Renal cortex interstitium (tissue), 15 donors: ENCODE measurements at places on chromosomes 3 and 15. TPM values are rescaled to one million over a fixed set of nuclear protein-coding genes. Genes with fewer than 3 reads are reported as not detected.

- DNase-seq = no peak
Observed at GRCh38 chr3:2354702-2355101, 256.0 kb downstream of the CNTN4 start.

DNA sequence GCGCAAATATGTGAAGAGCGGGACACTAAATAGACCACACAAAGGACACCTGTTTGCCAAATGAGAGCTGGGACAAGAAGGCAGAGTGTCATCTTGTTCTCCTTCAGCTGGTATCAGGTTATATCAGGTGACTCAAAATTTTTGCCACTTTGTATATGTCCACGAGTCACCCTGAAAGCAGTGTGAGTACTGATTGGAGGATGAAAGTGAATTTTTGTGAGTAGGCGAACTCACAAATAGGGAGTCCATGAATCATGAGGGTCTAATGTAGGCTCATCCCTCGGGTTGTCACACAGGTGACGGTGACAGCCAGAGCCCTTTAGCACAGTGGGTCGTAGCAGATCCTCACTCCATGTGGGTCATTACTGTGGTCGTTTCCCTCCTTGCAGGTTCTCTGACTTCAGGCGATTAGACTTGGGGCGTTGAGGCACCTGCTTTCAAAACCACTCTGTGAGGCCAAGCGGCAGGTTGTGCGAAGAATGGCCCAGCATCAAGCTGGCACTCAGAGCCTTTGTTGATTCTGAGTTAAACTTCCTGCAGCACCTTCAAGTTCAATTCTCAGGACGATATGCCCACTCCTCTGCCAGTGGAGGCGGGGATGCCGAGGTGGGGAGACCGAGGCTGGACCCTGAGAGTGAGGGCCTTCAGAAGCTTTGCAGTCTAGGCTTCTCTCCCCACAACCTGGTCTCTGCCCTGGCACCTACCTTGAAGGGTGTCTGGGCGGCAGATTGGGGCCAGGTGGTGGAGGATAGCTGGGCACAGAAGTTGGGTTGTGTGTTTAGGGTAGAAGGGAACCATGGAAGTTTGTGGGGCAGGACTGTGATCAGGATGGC is 173.8 kb downstream of the SMAD6 start:
- no peak for DNase-seq

GRCh38 chr15:58410353-58410752 is 21.4 kb upstream of the LIPC start:
- peak; percentile 46 for DNase-seq

DNA sequence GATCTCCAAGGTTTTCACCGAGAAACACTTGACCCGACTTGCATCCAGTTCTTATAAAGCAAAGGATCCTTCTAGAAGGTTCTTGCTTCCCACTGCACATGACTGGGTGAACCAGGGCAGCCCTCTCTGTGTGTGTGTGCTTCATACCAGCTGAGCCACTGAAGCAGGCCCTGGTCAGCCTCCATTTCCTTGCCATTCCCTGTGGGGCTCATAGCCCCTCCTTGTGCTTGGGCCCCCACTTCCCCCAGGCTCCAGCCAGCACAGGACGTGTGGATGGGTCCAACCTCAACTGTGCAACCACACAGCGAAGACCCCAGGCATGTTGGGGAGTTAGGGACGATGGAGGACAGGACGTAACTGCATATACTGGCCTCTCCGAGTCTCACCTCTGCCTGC is 15.5 kb downstream of the KLF15 start:
- DNase-seq = no peak

DNA sequence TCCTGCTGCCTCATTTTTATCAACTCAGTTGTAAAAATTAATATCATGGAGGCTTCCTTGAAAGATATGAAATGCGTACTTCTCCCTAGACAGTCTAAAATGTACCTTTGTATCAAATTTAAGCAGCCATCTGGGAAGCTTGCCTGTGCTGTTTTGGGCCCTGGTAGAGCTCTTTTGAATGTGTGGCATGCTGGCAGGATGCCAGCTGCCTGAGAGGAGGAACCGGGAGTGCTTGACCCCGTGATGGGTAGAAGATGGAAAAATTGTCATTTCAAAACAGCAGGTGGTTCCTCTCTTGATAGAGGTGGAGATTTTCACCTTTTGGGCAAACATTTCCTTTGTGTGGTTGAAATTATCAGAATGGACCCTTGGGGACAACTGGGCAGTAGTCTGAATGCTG is 245.3 kb downstream of the RPLP1 start:
- no peak for DNase-seq

DNA sequence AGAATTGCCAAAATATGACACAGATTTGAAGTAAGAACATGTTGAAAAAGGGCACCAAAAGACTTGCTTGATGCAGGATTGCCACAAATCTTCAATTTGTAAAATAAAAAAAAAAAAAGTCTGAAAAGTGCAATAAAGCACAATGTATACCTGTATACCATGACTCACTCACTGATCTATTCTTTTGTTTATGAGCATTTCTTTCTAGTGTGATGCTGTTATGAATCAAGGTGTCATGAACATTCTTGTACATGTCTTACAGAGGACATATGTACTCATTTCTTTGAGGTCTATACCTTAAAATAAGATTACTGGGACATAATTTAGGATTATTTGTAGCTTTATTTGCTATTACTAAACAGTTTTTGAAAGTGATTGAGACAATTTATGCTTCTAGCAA is 464.9 kb upstream of the RBMS3 start:
- no peak for DNase-seq

- no peak for DNase-seq
Observed at GRCh38 chr15:60381148-60381788, 16.5 kb downstream of the ANXA2 start.

GRCh38 chr3:180320631-180321030 is 281.3 kb upstream of the TTC14 start:
- no peak for DNase-seq

- DNase-seq = no peak
Observed at GRCh38 chr3:19711160-19711782, 222.7 kb downstream of the EFHB start.

DNA sequence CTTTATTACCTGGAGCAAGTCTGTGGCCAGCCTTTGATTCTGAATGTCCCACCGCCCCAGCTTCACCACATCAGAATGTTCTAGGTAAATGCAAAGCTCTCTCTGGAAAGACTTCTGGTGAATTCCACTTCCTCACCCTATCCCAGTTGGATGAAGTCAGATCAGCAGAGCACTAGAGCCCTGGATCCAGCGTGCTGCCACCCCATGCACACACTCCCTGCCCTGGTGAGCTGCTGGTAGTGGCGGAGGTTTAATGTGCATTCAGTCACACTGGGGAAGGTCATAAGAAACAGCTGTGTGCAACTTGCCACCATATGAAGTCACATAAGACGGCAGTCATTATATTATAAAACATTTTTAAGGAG is 16.3 kb upstream of the SLC41A3 start:
- DNase-seq = no peak

GRCh38 chr15:91881569-91882297 is 28.2 kb downstream of the SLCO3A1 start:
- no peak for DNase-seq

- DNase-seq = no peak
Observed at GRCh38 chr3:154745929-154746328, 315.9 kb upstream of the GPR149 start.

DNA sequence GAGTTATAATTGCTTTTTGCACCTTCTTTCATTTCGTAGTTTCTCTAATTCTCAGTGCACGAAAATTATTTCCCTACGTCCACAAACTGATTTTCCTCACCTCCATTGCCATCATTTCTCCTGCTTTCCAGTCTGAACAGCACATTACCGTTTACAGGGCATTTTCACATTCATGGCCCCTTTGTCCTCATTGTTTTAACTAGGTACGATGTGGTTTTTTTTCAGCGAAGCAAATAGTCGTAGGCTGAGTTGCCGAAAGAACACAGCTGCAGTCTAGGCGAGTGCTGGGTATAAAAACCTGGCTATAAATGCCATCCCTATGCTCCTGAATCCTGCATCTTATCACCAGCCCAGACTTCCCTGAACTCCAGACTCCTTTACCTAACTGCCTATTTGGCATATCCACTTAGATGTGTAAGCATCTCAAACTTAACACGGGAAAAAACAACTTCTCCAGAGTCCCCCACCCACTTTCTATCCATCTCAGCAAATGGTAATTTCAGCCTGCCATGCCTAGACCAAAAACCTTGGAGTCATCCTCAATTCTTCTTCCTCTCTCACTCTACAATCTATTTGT is 691 bp upstream of the FSIP1 start:
- DNase-seq = no peak

GRCh38 chr15:61831505-61831921 is 228.7 kb downstream of the VPS13C start:
- DNase-seq = peak; percentile 14

GRCh38 chr3:194315965-194316361 is 35.2 kb downstream of the CPN2 start:
- no peak for DNase-seq

GRCh38 chr15:91517491-91518200 is 335.9 kb upstream of the SLCO3A1 start:
- no peak for DNase-seq

DNA sequence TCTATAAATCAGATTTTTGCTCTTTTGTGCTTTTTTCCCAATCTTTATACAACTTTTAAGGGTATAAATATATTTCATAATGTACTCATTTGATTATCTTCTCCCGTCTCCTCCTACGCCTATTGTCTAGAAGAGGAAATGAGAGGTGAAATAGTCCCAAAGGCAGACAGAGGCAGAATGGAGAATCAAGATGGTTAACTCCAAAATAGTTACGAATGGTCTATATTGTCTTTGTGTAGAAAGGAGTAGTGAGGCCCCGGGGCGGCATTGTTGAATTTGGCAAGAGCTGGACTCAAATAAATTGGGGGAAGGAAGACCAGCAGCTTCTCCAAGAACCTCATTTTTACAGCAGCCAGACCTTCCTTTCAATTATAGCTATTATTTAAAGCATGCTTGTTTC is 23.9 kb downstream of the ITPR1 start:
- no peak for DNase-seq

DNA sequence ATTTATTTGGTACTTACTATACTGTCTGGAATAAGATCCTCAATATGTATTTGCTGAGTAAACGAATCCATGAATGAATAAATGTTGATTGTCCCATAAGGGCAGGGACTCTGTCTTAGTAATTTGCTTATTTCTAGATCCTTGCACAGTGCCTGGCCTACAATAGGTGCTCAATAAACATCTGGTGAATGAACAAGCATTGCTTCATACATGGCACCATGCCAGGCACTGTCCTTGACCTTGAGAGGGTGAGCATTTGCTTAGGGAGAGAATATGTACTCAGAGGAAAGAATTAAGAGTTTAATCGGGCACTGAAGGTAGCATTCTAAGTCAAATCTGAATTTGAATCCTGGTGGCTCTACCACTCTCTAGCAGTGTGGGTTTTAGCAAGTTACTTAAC is 282.1 kb downstream of the THSD4 start:
- DNase-seq = no peak

DNA sequence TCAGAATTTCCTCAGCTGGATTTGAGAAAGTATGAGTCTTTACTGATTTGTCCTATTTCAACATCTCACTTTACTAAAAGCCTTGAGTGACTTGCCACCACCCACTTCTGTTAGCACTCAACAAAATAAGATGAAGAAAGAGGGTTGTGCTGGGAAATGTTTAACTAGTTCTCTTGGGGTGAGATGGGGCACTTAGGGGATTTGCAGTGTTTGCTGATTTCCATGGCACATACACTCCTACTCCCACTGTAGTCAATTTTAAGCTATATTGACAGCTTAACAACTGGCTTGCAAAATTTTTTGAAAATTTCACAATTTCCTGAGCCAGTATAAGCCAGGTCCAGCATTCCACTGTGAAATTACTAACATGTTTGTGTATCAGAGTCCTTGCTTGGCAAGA is 463.1 kb upstream of the ARHGEF26 start:
- DNase-seq = no peak

DNA sequence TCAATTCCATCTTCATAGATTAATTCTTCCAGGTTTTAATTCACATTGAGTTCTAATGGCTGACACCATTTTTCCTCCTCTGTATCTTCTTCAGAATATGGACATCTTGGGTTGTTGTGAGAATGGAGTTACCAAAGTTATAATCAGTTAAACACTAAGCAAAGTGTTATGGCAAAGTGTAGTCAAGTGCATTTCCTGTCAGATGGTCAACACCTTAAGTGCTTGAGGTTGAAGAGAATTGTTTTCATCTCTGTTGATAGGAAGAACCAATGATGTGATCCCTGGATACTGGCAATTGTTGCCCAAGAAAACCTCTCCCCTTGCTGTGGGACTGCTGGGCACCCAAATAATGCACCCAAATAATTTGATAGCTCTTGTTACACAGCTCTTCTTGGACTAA is 102.6 kb upstream of the SATB1 start:
- no peak for DNase-seq

DNA sequence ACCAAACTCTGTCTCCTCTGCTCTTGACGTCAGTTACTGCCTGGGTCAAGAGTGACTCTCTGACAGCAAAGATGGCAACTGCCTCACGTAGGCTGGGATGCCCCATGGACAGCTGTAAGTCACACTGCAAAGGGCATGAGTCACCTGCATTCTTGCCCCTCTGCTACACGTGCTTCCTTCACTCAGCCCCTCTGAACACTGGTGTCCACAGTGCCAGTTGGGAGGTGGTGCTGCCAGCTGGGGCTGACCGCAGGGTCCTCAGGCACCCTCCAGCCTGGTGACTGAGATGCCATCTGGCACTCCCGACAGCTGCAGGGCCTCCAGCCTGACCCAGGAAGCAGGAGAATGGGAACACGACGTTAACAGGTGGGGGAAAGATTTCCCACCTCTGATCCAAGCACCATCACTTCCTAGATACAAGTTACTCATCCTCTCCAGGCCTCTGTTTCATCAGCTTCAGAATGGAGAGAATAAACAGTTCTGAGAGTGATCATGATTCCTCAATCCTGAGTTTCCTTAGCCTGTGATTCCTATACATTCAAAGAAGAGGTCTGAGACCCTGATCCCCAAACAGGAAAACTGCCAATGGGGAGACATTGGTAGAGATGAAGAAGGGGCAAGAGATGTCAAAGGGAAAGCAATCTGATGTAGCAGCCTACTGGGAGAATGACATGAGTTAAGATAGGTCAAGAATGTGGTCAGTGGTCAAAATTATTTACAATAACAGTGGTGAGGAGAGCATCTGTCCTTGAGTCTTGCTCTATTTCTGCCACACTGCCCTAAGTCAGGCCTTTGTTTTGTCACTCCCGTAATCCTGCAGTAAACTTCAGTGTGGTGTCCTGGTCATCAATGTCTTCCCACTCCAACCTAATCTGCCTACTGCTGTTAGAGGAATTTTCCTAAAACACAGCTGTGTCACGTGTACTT is 86.1 kb upstream of the BCL6 start:
- no peak for DNase-seq

DNA sequence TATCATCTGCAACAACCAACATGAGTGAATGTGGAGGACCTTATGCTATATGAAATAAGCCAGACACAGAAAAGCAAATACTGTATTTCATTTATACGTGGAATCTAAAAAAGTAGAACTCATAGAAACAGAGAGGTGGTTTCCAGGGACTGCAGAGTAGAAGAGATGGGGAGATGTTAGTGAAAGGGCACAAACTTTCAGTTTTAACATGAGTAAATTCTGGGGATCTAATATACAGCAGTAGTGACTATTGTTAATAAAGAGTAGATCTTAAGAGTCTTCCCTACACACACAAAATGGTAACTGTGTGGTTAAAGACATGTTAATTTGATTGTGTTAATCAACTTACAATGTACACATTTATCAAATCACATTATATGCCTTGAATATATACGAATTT is 20.9 kb upstream of the MELTF start:
- DNase-seq = no peak

- no peak for DNase-seq
Observed at GRCh38 chr3:65560901-65561300, 477.8 kb downstream of the MAGI1 start.

The CCR8 gene
- not detected for polyA plus RNA-seq

The PRICKLE2 gene
- polyA plus RNA-seq = 18.1 TPM

The EXD1 gene
- polyA plus RNA-seq = not detected

The FRMD5 gene
- polyA plus RNA-seq = 1.2 TPM

The IL17RE gene
- 14.5 TPM for polyA plus RNA-seq

The SORD gene
- 41.7 TPM for polyA plus RNA-seq
